Activated CD8-positive, alpha-beta memory T cell treated with anti-CD3 and anti-CD28 coated beads for 1 hour (primary cell): ENCODE measurements at places on chromosomes 13 and 19.

DNA sequence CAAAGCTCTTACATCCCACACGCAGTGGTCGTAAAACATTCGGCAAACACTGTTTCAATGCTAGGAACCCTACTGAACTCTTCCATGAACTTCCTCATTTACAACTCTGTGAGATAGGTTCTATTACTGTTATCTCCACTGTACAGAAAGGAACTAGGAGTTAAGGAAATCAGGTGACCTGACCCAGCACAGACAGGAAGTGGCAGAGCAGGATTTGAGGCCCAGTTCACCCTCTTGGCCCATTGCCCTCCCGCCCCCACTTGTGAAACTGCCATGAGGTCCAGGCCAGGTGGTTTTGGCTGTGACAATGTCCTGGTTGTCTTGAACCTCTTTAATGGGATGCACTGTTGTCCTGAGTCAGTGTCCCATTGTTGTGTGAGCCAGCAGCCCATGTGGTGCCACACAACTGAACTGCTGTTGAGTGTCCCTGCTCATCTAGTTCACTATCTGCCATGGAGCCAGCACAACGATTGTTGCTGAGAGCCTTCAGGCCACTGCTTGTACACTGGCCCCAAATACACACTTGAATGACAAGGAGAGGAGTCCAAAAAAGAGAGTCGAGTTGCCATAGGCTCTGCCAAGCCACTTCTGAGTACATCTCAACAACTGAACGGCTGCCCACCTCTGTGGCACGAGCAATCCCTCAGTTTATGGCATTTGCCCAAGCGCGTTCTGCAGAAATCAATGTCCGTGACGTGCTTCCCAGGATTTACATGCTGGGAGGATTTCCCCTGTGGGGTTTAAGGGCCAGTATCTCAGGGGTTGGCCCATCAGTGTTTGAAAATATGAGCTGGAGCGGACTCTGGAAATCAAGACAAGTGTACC, 484.6 kb downstream of the TSHZ3 start:
- DNase-seq: no peak

GRCh38 chr13:107788464-107789165, 426.7 kb downstream of the LIG4 start:
- DNase-seq: no peak

GRCh38 chr19:50322234-50322633, 6.9 kb downstream of the KCNC3 start:
- DNase-seq: no peak

DNA sequence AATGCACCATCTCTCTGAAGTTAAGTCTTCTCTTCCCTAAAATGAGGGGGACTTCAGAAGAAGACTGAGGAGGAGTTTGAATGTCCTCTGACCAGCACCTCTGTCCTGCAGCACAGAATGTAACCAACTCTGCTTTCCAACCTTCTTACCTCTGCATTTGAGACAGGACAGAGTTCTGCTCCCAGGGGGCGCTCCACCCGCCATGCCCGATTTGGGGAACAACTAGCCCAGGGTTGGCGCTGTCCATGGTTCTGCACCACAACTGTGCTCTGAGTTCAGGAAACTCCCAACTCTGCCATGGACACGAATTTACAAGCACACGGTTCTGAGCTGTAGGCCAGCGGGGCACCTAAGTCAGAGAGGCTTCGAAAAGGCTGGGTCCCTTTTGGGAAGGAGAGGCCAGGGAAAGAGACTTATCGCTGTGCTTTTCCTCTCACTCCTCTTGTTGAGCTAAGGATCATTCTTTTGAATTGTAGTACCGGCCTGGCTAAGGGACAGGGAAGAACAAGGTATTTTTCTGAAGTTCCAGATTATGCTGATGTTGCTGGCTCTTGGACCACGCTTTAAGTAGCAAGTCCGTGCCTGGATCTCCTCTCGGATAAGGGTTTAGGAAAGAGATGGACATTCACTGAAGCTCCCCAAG, 22.2 kb downstream of the SIGLEC5 start:
- DNase-seq: peak; percentile 33

DNA sequence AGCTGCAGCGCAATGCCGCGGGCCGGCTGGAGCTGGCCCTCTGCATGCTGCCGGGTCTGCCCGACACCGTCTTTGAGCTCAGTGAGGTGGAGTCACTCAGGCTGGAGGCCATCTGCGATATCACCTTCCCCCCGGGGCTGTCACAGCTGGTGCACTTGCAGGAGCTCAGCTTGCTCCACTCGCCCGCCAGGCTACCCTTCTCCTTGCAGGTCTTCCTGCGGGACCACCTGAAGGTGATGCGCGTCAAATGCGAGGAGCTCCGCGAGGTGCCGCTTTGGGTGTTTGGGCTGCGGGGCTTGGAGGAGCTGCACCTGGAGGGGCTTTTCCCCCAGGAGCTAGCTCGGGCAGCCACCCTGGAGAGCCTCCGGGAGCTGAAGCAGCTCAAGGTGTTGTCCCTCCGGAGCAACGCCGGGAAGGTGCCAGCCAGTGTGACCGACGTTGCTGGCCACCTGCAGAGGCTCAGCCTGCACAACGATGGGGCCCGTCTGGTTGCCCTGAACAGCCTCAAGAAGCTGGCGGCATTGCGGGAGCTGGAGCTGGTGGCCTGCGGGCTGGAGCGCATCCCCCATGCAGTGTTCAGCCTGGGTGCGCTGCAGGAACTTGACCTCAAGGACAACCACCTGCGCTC, 3.8 kb upstream of the MAP2K7 start:
- DNase-seq: no peak

GRCh38 chr13:28340272-28340793, 154.6 kb downstream of the FLT1 start:
- DNase-seq: no peak

GRCh38 chr13:50587645-50588373, 255.7 kb downstream of the DLEU7 start:
- no peak for DNase-seq

GRCh38 chr13:36090592-36090991, 40.6 kb downstream of the DCLK1 start:
- no peak for DNase-seq

DNA sequence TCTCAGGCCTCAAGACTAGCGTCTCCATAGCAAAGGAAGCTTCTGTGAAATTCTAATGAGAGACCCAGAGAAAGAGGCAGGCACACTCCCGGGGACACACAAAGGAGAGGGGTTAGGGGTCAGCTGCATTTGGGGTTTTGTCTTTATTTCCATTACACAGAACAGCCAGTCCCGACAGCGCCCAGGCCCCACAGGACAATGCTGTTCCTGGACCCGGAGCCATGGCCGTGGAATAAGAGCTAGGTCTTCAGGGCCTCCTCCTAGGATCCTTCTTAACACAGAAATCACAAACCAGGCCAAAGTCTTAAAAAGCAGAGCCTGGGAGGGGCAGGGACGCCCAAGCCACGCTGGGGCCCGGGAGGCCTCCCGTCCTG, 22.8 kb downstream of the KCTD15 start:
- DNase-seq: no peak

DNA sequence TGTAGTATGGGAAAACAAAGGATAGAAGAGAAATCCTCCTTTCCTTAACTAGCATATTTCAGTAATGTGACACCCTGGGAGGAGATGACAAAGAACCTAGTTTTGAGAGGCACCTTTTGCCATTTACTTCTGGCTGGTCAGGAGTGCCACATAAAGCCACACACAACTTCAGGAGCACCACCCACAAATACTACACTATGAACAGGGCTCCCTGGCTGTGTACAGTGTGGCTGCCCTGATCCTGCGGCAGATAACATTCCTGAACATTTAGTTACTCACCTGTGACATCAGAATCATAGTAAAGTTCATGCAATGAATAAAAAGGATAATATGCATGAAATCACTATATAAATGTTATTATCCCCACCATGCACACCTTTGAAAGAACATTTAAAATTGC, 17.4 kb upstream of the IRS2 start:
- DNase-seq: no peak

- no peak for DNase-seq
Observed at GRCh38 chr13:75550159-75550567, 572 bp downstream of the UCHL3 start.

DNA sequence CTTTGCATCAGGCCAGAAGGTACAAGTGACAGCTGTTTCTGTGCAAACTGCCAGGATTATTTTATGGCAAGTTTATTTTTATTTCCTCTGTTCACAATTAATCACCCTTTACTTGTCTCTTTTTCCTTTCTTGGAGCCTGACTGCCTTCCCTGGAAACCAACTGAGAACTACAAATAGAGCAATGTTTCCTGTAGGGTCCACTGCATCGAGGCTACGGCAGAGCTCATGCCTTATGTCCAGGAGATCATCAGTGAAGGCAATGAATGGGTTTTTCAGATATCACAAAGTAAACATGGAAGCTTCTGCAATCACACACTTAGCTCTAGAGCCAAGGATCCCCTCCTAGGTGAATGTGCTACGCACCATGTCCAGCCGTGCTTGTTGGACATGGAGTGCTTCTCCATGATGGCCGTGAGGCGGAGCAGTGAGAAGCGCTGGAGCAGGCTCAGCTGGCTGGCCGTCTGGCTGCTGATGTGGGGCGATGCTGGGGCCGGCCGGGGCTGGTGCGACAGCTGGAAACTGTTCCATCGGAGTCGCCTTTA, 110.9 kb downstream of the KL start:
- DNase-seq: no peak

DNA sequence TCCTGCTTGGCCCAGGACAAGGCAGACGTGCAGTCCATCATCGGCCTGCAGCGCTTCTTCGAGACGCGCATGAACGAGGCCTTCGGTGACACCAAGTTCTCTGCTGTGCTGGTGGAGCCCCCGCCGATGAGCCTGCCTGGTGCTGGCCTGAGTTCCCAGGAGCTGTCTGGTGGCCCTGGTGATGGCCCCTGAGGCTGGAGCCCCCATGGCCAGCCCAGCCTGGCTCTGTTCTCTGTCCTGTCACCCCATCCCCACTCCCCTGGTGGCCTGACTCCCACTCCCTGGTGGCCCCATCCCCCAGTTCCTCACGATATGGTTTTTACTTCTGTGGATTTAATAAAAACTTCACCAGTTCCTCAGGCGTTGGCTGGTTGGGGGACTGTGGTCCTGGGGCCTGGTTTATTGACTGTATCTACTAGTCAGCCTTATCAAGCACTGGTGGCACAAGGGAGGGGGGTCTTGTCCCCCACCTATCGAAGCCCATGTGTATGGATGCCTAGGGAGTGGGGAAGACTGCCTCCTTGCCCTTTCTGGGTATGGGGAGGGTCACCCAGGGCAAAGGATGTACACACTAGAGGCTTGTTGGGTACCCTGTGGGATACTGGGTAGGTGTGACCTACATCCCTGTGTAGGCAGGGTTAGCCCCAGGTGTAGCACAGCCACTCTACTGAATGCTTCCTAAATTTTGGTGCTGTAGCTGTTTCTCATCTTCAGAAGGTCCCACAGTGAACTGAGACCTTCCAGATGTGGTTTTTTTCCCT, 4.4 kb downstream of the CHMP2A start:
- no peak for DNase-seq

GRCh38 chr19:13017306-13018034, 22.2 kb downstream of the NFIX start:
- no peak for DNase-seq

GRCh38 chr19:38739440-38740256, 4.6 kb downstream of the CAPN12 start:
- no peak for DNase-seq

- DNase-seq: no peak
Observed at GRCh38 chr13:30496147-30496546, 30.4 kb upstream of the HMGB1 start.

DNA sequence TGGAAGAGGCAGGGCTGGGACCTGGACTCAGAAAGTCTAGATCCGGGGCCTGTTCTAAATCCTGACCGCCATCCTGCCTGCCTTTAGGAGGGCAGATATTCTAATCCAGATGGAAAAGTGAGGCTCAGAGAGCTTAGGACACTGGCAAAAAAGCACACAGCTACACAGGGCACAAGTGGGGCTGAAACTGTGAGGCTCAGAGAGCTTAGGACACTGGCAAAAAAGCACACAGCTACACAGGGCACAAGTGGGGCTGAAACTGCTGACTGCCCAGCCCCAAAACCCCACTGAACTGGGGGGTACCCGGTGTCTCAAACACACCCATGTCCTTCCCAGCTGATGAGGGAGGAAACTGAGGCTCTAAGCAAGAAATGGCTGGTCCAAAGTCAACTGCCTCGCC, 2.0 kb downstream of the AKT1S1 start:
- no peak for DNase-seq

- DNase-seq: no peak
Observed at GRCh38 chr13:25602176-25602575, 230.4 kb downstream of the ATP8A2 start.

GRCh38 chr19:50957587-50957986, 4.7 kb upstream of the KLK5 start:
- DNase-seq: no peak

DNA sequence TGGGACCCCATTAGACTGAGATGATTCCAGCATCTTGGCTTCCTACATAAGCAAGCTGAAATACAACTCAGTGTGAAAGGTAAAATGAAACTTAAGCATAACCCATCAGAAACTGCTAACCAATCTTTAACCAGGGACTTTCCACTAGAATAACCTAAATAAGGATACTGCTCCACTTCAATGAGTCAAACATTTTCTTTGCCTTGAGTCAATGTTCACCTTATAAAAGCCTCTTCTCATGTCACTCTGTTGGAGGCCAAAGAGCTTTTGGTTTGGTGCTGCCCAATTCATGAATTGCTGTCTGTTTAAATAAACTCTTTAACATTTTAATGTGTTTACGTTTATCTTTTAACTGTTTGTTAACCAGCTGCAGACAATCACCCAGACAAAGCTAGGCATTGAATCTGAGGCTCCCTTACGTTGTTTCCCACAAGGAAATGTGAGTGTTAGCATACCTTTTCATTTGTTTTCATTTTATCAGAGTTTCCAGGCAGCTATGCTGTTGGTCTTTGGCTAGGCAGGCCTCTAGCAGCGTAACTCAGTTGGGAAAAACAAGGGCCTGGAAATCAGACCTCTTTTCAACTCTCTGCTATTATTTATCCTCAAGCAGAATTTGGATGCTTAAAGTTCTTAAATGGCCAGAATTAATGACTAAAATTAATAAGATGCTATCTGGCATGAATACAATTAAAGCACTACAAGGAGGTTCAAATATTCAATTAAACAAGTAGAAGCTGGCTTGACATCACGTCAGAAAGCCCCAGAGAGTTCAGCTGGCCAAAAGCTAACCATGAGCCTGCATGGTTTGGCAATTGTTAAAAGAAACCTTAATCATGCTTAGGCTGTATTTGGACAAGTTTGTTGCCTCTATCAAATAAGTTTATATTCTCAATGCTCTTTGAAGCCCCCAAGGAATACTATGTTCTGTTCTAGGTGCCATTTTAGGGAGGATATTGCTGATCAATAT, 200.2 kb downstream of the DCLK1 start:
- DNase-seq: no peak

- peak; percentile 16 for DNase-seq
Observed at GRCh38 chr13:98509271-98510155, 67.4 kb downstream of the STK24 start.
